ENCODE measurements at places on chromosomes 16 and 17. TPM values are rescaled to one million over a fixed set of nuclear protein-coding genes. Genes with fewer than 3 reads are reported as not detected.
A peak's percentile ranks its signal among the peaks of the same experiment; 100 is the strongest.

GRCh38 chr17:7858522-7858810 is 663 bp downstream of the CYB5D1 start:
- peaks cover 11% of the 10 kb centered on the region for H3K4me1 ChIP-seq
- DNase-seq: peak; percentile 64
- no peaks in the 10 kb centered on the region for H3K27me3 ChIP-seq
- no peak overlapping the region for H3K4me3 ChIP-seq

ARL5C gene
- not detected for total RNA-seq

DNA sequence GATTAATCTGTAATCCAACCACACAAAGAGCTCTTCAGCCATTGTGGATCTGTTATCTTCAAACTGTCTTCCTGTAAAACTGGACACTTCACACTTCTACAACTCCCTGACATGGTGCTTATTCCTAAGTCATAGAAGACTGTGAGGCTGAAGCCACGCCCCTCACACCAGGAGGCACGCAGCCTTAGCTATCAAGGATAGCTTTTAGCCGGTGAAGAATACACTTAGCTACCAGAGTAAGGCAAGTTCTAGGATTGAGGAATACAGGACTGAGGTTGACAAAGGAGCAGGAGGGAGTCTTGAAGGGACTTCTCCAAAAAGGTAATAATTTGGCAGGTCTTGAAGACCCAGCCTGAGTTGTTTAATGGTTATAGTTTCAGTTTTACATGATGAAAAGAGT is 79.8 kb upstream of the GAS7 start:
- peaks cover 4% of the 10 kb centered on the region for H3K27me3 ChIP-seq
- DNase-seq: no peak
- no peaks in the 10 kb centered on the region for H3K36me3 ChIP-seq
- H3K27ac ChIP-seq: no peak overlapping the region

GRCh38 chr16:27448532-27449433 is 46.8 kb downstream of the IL21R start:
- H3K4me3 ChIP-seq: no peak overlapping the region
- peaks cover 66% of the 10 kb centered on the region for H3K4me1 ChIP-seq
- peak overlapping the region; percentile 92 for H3K27ac ChIP-seq
- peaks cover 70% of the 10 kb centered on the region for H3K36me3 ChIP-seq

HSPB9 gene
- total RNA-seq: 0.58 TPM

DNA sequence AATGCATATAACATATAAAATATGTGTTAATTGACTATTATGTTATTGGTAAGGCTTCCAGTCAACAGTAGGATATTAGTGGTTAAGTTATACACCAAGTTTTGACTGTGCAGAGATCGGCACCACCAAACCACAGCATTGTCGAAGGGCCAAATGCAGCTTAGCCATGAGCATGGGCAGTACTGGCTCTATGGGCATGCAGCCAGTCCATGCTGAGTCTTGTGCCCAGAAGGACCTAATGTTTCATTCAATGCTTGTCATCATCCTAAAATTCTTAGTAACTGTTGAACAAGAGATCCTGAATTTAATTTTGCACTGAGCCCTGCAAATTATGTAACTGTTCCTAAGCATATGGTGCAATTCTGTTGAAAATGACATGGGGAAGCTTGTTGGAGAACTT is 233.4 kb upstream of the HS3ST3A1 start:
- no peaks in the 10 kb centered on the region for H3K36me3 ChIP-seq
- H3K27ac ChIP-seq: no peak overlapping the region
- DNase-seq: no peak
- H3K4me1 ChIP-seq: peaks cover 1% of the 10 kb centered on the region
- H3K27me3 ChIP-seq: no peaks in the 10 kb centered on the region

DNA sequence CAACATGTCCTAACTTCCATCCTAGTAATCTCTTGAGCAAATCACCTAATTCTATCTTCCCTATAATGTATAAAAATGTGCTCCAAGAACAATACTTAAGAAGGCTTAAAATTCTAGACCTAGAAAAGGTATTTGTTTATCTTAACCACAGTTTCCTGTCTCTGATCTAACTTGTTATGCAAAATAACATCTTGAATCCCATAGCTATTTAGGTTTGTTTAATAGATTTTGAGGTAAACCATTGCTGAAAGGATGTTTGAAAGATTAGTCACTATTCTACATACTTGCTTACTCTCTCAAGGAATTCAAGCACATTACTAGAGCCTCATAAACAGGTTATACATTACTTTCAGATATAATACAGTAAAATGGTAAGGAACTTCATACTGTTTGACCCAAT is 13.0 kb downstream of the CA10 start:
- H3K36me3 ChIP-seq: peaks cover 1% of the 10 kb centered on the region
- no peak overlapping the region for H3K4me3 ChIP-seq
- H3K27me3 ChIP-seq: no peaks in the 10 kb centered on the region
- H3K27ac ChIP-seq: no peak overlapping the region
- no peak for DNase-seq

- no peak for DNase-seq
- H3K36me3 ChIP-seq: peaks cover 2% of the 10 kb centered on the region
- H3K4me3 ChIP-seq: no peak overlapping the region
- H3K27me3 ChIP-seq: no peaks in the 10 kb centered on the region
- peaks cover 24% of the 10 kb centered on the region for H3K4me1 ChIP-seq
- no peak overlapping the region for H3K27ac ChIP-seq
These were observed 33.8 kb downstream of the FOXK2 start for GRCh38 chr17:82553210-82553930.

OR2C1 gene
- total RNA-seq: not detected

- H3K27me3 ChIP-seq: no peaks in the 10 kb centered on the region
- H3K4me3 ChIP-seq: no peak overlapping the region
- no peak for DNase-seq
- H3K4me1 ChIP-seq: peaks cover 43% of the 10 kb centered on the region
- no peak overlapping the region for H3K27ac ChIP-seq
These were observed 48.2 kb downstream of the LDHD start for GRCh38 chr16:75068085-75069031.

DNA sequence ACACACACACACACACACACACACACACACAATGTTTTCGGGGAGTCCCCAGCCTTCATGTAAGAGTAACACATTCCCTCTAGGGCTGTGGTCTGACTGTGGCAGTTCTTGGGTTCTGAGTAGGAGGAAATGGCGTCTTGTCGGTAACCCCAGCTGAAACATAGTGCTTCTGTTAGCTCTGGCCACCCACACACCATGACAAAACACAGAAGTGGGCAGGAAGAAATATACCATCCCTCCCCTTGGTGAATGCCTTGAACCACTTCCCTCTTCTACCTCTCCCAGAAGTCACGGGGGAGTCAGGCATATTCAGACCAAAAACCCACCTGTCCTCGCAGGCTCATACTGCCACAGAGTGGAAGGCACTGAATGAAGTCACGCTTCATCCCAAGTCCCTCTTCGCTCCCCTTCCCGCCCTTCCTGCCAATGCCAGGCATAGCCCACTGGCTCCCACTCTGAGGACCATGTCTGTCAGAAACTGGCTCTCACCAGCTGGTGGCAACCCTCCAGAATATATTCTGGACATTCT is 11.5 kb downstream of the SLC35B1 start:
- peak; percentile 92 for DNase-seq
- H3K36me3 ChIP-seq: peaks cover 10% of the 10 kb centered on the region

GRCh38 chr17:50560931-50561745 is 623 bp downstream of the CACNA1G start:
- DNase-seq: no peak
- no peak overlapping the region for H3K4me3 ChIP-seq
- no peak overlapping the region for H3K27ac ChIP-seq
- peaks cover 18% of the 10 kb centered on the region for H3K4me1 ChIP-seq
- peaks cover 69% of the 10 kb centered on the region for H3K27me3 ChIP-seq

- DNase-seq: no peak
- peaks cover 25% of the 10 kb centered on the region for H3K36me3 ChIP-seq
- no peak overlapping the region for H3K4me3 ChIP-seq
- no peak overlapping the region for H3K27ac ChIP-seq
These were observed 13.5 kb downstream of the KIAA0753 start for GRCh38 chr17:6627019-6627418.

DNA sequence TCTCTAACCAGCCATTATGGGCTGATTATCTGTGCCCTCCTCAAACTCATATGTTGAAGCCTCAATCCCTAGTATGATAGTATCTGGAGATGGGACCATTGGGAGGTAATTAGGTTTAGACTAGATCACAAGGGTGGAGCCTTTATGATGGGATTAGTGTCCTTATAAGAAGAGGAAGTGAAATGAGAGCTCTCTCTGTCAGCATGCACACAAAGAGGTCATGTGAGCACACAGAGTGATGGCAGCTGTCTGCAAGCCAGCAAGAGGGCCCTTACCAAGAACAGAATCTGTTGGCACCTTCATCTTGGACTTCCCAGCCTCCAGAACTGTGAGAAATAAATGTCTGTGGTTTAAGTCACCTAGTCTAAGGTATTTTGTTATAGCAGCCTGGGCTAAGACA is 101.9 kb downstream of the PCTP start:
- H3K36me3 ChIP-seq: no peaks in the 10 kb centered on the region
- peaks cover 2% of the 10 kb centered on the region for H3K27me3 ChIP-seq
- H3K27ac ChIP-seq: no peak overlapping the region
- no peak overlapping the region for H3K4me3 ChIP-seq
- DNase-seq: no peak

DNA sequence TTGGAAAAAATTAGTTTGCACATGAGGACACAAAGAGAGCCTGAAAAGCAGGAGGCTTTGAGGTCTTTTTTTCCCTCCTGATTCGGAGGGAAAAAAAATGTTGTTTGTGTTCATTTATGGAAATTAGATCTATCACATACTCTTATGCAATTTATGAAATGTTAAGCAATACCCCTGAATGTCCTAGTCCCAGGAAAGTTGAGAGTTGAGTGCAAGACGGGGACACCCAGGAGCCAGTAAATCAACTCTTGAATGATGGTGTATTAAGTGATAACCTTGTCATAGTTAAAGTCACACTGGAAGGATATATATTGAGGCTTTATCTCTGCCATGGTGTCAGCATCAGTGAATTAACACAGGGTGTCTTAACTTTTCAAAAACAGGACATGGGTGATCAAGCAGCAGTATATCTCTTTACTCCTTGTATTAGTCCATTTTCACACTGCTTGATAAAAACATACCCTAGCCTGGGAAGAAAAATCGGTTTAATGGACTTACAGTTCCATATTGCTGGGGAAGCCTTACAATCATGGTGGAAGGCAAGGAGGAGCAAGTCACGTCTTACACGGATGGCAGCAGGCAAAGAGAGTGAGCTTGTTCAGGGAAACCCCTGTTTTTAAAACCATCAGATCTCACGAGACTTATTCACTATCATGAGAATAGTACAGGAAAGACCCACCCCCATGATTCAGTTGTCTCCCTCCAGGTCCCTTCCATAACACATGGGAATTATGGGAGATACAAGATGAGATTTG is 469.0 kb downstream of the MAF start:
- DNase-seq: no peak
- H3K36me3 ChIP-seq: no peaks in the 10 kb centered on the region
- H3K4me1 ChIP-seq: no peaks in the 10 kb centered on the region
- no peak overlapping the region for H3K4me3 ChIP-seq
- no peaks in the 10 kb centered on the region for H3K27me3 ChIP-seq

PRSS21 gene
- 10.3 TPM for total RNA-seq

GRCh38 chr16:78407191-78407590 is 307.7 kb downstream of the WWOX start:
- no peak overlapping the region for H3K27ac ChIP-seq
- H3K36me3 ChIP-seq: peaks cover 7% of the 10 kb centered on the region
- no peak overlapping the region for H3K4me3 ChIP-seq
- no peaks in the 10 kb centered on the region for H3K4me1 ChIP-seq
- H3K27me3 ChIP-seq: no peaks in the 10 kb centered on the region

CES4A gene
- total RNA-seq: 11.7 TPM

- H3K4me3 ChIP-seq: peak overlapping the region; percentile 48
- H3K36me3 ChIP-seq: no peaks in the 10 kb centered on the region
- H3K27ac ChIP-seq: no peak overlapping the region
- no peak for DNase-seq
- peaks cover 71% of the 10 kb centered on the region for H3K27me3 ChIP-seq
- H3K4me1 ChIP-seq: peaks cover 32% of the 10 kb centered on the region
These were observed 1.1 kb downstream of the ZCCHC14 start for GRCh38 chr16:87491522-87492290.

- H3K4me3 ChIP-seq: no peak overlapping the region
- H3K36me3 ChIP-seq: no peaks in the 10 kb centered on the region
- peaks cover 22% of the 10 kb centered on the region for H3K27me3 ChIP-seq
These were observed 33.3 kb downstream of the BAHCC1 start for GRCh38 chr17:81428516-81428915.

- H3K36me3 ChIP-seq: no peaks in the 10 kb centered on the region
- DNase-seq: no peak
- no peaks in the 10 kb centered on the region for H3K4me1 ChIP-seq
- H3K27me3 ChIP-seq: no peaks in the 10 kb centered on the region
- H3K27ac ChIP-seq: no peak overlapping the region
- H3K4me3 ChIP-seq: no peak overlapping the region
These were observed 56.6 kb downstream of the TMEM186 start for GRCh38 chr16:8740775-8741355.

SMIM36 gene
- not detected for total RNA-seq

- H3K27ac ChIP-seq: no peak overlapping the region
- no peak for DNase-seq
- no peaks in the 10 kb centered on the region for H3K36me3 ChIP-seq
- H3K27me3 ChIP-seq: peaks cover 87% of the 10 kb centered on the region
- H3K4me3 ChIP-seq: no peak overlapping the region
- H3K4me1 ChIP-seq: peaks cover 5% of the 10 kb centered on the region
These were observed 750 bp downstream of the TMEM132E start for GRCh38 chr17:34579979-34580684.

GRCh38 chr17:32755045-32755805 is 121.7 kb downstream of the MYO1D start:
- peaks cover 6% of the 10 kb centered on the region for H3K4me1 ChIP-seq
- no peaks in the 10 kb centered on the region for H3K27me3 ChIP-seq
- H3K27ac ChIP-seq: no peak overlapping the region
- no peak overlapping the region for H3K4me3 ChIP-seq
- no peak for DNase-seq

TMEM208 gene
- total RNA-seq: 39.7 TPM

DNA sequence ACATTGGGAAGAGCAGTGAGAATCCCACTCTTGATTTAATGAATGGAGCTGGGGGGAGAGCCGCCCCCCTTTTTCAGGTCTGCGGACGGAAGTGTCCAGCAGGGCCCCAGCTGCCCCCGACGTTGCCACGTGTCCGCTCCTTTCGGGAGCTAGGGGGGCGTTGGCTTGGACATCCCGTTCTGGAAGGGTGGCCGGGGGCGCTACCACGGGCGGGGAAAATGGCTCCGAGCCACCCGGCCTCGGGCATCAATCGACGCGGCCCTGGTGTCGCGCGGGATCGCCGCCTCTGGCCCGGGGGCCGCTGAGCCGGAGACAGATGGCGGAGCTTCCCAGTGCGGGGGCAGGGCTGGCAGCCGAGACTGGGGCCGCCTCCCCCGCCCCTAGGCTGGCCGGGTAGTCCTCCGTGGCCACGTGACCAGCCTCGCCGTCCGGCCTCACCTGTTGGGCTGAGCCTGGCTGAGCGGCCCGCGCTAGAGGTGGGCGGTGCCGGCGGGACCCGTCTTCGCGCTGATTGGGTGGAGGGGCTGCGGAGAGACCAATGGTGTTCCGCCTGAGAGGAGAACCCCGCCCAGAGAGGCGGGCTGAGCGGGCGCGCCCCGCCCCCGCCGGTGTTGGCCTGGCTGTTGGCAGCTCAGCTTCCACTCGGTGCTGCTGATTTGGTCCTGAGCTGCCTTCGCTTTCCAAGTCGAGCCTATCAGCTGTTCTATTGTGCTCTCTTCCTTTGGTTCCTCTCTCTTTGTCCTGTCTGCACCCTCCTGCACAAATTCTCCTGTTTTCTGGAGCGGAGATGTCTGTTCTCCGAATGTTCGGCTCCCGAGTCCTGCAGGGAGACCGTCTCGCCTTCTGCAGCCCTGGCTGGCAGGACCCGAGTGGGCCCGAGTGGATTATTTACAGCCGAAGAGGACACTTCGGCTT is 8.3 kb downstream of the HS3ST3B1 start:
- DNase-seq: peak; percentile 93
- H3K36me3 ChIP-seq: peaks cover 11% of the 10 kb centered on the region
- peaks cover 46% of the 10 kb centered on the region for H3K4me1 ChIP-seq
- peaks cover 8% of the 10 kb centered on the region for H3K27me3 ChIP-seq
- peak overlapping the region; percentile 25 for H3K27ac ChIP-seq
